Anterior cingulate cortex (tissue), 58 donors: ENCODE measurements at places on chromosomes 2 and 18.
A peak's percentile ranks its signal among the peaks of the same experiment; 100 is the strongest.

GRCh38 chr2:241417626-241418025 lies 61.5 kb downstream of the FARP2 start:
- DNase-seq = no peak

GRCh38 chr2:221289389-221289788 lies 282.7 kb downstream of the EPHA4 start:
- DNase-seq = no peak

- DNase-seq = no peak
Measured at GRCh38 chr2:239386872-239387445, 13.9 kb downstream of the HDAC4 start.

- no peak for DNase-seq
Measured at GRCh38 chr2:9232886-9233285, 26.3 kb downstream of the ASAP2 start.

- no peak for DNase-seq
Measured at GRCh38 chr18:46953195-46953594, 35.8 kb downstream of the KATNAL2 start.

DNA sequence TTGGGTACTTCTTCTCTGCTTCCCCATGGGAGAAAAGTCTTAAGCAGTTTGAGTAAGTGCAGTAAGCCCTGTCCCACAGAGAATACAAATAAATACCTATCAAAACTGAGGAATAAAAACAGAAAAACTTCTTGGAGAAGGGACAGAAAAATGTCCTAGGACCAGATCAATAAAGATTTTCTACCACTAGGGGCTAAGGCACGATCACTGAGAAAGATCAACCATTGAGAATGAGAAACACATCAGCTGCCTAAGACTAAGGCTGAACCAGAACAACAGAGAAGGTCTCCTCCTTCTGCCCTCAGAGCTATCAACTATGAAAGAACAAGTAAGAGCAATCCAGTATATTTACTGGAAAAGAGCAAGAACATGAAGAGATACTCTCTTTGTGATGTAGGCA lies 763.6 kb upstream of the LRRTM1 start:
- no peak for DNase-seq

GRCh38 chr2:19346983-19347618 lies 11.3 kb downstream of the OSR1 start:
- no peak for DNase-seq

- DNase-seq = no peak
Measured at GRCh38 chr18:47964053-47964452, 33.6 kb upstream of the SMAD2 start.

DNA sequence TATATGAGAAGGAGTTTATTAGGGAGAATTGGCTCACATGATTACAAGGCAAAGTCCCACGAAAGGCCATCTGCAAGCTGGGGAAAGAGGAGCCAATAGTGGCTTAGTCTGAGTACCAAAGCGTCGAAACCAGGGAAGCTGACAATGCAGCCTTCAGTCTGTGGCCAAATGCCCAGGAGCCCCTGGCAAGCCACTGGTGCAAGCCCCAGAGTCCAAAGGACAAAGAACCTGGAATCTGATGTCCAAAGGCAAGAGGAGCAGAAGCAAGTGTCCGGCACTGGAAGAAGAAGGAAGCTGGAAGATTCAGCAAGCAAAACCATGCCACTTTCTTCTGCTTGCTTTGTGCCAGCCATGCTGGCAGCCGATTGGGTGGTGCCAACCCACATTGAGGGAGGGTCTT lies 74.3 kb upstream of the NPAS2 start:
- DNase-seq = no peak

GRCh38 chr2:72993147-72993932 lies 76.0 kb downstream of the EMX1 start:
- DNase-seq = no peak

DNA sequence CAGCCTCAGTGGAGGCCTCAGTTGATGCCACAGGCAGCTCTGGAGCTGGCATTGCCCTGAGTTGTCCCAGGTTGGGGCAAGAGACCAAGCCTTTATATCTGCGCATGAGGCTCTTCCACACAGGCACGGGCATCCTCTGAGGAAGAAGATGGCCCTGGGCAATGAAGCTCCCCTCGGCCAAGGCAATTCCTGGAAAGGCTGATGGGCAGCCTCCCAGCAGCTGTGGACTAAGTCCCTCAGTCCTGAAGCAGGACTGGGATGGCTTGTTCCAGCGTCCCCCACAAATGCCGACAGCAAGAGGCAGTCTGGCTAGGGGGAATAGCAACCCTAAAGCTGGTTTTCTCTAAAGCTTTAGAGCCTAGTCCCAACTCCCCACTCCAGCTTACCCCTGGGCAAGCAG lies 90.0 kb downstream of the TFCP2L1 start:
- DNase-seq = no peak

DNA sequence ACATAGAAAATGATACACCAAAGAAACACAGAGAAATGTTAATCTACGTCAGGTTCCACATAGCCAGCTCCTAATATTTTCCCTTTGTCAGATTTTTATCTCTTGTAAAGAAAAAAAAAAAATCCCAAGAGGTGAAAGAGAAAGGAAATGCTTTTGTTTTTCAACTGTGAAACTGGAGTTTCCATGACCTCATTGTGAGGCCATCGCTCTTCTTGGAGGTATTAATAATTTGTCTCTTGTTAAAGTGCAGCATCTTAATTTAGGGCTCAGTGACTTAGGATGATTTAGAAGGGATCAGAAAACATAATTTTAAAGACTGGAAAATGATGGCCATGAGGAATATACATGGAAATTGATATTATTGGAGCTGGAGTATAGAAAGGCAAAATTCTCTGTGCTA lies 21.7 kb downstream of the ARHGAP28 start:
- no peak for DNase-seq

DNA sequence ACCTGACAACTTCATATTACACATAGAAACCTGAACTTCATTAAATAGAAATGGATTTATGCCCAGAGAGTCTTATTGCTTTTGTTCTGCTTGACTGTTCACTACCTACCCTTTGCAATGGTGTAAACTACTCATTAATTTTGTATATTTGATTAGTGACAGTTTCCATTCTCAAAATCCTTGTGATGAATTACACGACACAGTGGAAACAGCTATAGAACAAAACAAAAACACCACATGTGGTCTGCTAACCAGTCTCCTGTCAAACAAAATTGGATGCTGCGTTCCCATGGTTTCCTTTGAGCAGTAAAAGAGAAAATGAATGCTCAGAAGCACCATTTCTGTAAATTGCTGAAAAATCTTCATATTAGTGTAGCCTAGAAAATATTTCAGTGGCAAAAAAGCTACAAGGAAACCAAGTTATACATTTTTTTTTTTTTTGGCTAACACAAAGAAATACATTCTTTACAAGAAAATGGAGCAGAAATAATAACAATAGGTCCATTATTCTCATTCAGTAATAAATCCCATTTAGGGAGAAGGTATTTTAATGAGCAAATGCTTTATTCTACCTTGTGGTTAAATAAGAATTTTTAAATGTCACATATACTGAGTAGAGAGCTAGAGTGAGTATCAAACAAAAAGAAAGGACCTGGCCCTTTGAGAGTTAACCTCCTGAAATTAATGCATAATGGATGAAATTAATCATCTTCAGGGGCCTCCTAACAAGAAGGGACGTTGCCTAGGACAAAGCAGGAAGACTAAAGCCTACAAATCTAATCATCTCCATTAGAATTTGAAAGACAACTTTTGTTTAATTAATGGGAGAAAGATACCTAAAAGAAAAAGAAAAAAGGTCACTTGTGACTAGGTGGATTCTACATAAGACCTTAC lies 355.1 kb upstream of the ZC3H15 start:
- DNase-seq = no peak

DNA sequence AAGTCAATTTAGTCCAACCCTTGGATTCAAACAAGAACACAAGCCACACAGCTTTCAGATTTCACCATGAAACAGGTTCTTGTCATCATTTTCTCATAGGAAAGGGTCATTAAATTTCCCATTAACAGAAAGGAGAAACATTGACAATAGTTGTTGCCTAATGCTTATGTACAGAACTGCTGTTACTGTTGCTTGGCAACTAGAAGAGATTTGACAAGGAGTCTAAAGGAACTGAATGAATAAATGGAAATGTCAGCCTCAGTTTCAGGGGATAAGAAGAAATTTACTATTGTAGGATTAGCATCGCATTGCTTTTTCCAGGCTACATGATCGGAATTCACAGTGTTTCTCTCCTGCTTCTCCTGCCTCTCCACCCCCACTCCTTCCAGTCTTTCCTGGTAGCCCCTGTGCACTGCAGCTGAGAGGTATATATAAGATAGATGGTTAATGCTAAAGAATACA lies 90.3 kb downstream of the SPATS2L start:
- no peak for DNase-seq

DNA sequence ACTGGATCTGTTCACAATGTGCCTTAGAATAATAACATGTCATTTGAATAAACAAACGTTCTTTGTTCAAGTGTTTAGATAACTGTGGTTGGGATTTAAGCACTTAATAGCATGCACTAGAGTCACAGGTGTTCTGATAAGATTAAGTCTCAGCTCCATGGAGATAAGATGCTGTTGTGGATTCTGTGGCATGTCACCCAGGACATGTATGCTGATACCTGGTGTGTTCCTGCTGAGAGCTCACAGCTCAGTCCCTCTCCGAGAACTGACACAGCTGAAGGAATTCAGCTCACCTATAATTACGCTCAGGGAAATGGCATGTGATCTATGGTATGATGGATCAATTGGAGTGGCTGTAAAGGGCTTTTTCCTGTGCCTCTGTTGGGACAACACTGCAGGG lies 75.4 kb upstream of the ST6GAL2 start:
- DNase-seq = no peak

DNA sequence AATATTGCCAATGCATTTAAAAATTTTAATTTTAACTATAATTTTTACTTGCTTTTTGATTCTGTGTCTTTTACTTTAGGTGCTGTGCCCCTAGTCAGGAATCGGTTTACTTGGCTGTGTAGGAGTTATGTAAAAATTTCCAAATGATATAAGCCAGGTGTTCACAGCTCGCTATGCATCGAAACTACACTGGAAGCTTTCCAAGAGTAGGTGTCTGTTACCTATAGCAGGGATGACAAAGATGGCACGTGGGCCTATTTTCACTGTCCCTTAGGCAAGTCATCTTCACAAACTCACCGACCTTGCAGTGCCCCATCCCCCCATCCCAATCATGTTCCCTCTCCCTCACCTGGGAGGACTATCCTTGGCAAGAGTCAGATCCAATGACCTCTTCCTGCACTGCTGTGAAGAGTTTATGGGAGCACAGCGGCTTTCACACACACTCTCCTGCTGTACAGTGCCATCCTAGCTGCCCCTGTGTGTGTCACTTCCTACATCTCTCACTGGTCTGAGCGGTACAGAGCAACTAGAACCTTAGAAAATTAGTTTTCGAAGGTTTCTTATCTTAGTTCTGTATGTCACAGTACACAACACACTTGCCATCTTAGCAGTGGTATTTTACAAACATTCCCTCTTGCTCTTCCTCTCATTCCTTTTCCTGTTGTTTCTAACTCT lies 49.2 kb upstream of the NAB1 start:
- DNase-seq = no peak

GRCh38 chr2:79041032-79041448 lies 15.5 kb downstream of the REG3G start:
- DNase-seq = no peak

DNA sequence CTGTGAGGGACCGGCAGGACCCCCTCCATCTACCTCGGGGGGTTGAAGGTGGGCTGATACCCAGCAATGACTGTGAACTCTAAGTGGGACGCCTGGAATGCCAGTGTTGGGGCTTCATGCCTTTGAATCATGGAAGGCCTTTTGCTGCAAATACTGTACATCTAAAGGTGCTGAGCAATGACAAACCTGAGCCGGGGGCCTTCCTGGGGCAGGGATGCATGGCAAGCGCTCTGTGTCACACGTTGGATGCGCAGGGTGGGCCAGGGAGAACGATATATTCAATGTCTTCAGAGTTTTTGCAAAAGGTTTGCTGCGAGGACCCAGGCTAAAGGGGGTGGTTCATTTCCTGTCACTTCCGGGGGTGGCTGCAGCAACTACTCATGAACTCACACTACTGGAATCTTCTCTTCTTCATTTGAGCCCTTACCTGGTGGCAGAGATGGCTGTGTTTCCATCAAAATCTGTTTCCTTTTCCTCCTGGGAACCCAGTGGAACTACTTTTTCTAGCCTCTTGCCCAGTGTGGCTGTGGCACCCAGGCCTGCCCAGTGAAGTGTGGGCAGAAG lies 24.1 kb upstream of the INHBB start:
- no peak for DNase-seq

- DNase-seq = no peak
Measured at GRCh38 chr2:185790361-185790760, 51.8 kb downstream of the FSIP2 start.

DNA sequence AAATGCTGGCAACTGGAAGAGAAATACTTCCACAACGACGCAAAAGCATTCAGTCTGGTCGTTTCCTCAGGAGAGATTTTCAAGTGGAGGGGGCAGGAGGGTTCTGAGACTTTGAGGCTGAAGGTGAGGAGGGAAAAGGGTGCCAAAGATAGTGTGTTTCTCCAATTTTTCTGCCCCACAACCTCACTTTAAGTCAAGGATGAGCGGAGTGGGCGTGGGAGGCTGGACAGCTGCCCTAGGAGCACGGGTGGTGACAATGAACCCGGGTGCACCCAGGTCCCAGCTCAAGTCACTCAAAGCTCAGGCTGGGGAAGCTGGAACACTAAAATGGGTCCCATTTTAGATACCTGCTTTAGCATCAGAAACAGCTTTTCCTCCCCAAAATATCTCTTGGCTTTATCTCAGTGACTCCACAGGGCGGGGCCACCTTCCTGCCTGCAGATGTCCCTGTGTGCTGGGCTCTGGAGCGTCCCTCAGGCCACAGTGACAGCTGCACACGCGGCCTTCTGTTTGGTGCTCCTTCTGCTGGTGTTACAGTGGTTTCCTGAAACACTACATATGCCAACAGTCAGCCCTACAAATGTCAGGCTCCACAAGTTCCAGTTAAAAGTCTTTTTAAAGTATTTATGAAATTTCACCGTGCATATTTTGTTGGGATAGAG lies 1.4 kb upstream of the MBP start:
- DNase-seq = peak; percentile 43

DNA sequence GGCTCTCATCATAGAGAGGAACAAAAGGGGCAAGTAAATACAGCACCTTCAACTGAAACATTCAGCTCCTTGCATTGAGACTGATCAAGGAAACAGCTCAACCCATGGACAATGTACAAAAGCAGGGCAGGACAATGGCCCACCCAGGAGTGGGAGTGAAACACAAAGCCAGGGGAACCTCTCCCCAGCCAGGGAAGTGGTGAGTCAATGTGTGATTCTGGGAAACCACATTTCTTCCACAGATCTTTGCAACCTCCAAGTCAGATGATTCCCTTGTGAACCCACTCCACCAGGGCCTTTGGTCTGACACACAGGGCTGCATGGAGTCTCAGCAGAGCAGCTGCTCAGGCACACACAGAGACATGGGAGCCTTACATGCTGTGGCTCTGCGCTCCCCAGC lies 294.5 kb downstream of the NR4A2 start:
- no peak for DNase-seq

DNA sequence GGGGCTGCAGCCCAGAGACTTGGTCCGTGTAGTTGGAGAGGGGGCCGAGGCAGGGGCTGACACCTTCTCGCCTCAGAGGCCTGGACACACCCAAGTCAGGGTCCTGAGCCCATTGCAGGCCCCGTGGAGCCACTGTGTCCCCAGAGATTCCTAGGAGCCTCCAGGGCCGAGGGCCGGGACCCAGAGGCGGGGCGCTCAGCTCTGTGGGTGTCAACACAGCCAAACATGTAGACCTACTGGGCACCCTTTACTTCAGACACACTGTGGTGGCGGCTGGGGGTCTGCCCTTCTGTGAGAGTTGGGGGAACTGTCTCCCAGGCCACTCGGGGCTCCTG lies 459 bp upstream of the ESPNL start:
- no peak for DNase-seq

- DNase-seq = no peak
Measured at GRCh38 chr18:12309683-12310198, 1.7 kb downstream of the TUBB6 start.

GRCh38 chr2:227551836-227552235 lies 46.9 kb upstream of the SCYGR2 start:
- DNase-seq = no peak
